ENCODE measurements at places on chromosomes 7 and 10.

DNA sequence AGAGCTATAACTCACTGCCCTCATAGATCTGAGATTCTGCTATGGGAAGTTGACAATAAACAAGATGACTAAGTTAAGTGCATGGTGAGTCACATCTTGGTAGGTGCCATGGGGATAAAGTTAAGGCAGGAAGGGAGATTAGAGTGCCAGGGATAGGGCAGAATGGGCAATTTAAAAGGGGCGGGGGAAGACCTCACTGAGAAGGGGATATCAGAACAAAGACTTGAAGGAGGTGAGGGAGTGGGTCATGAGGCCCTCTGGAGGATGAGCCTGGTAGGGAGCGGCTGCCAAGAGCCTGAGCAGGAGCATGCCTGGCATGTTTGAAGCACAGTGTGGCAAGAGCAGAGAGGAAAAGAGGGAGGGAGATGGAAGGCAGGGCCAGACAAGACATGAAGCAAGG, 34.8 kb upstream of the INMT start:
- DNase-seq = no peak

DNA sequence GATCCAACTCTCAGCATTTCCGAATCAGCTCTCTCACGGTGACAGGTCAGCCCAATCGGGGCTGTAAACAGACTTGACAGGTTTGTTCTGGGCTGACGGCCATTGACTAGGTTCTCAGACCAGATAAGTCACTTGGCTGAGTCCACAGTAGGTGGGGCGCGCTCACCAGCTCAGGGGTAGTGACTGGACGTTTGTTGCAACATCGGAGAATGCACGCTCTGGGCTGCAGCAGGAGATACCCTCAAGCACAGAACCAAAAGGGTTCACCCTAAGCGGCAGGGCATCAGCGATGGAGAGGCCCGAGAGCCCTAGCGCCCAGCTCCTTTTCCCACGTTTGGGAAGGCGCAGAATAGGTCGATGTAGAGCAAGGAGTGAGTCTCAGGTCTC, 1.8 kb downstream of the KLLN start:
- DNase-seq = peak; percentile 73

GRCh38 chr7:3517344-3517743, 216.3 kb downstream of the SDK1 start:
- no peak for DNase-seq

GRCh38 chr10:73239908-73240307, 7.1 kb downstream of the DNAJC9 start:
- DNase-seq = no peak

DNA sequence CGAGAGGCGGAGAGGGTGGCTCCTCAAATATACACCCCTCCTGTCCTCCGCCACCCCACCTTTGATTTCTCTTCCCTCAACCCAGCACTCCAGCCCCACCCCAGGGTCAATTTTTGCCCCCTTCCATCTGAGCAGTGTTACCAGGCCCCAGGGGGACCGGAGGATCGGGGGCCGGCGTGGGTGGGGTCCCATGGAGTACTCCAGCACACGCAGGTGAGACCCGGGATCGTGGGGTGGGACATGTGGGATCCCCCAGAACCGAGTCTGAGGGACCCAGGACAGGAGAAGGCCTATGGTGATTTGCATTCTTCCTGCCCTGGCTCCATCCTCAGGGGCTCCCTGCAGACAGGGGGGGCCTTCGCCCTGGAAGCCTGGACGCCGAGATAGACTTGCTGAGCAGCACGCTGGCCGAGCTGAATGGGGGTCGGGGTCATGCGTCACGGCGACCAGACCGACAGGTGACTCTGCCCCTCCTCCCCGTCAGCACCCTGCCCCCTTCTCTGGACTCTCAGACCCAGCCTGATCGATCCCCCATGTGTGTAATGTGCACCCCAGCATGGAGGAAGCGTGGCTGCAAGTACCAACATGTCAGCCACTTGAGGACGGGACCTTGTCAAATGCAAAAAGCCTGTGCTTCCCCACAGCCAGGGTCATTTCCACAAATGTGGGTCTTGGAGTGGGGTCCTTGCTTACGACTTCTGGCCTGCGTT, 744 bp downstream of the TRIP6 start:
- no peak for DNase-seq

DNA sequence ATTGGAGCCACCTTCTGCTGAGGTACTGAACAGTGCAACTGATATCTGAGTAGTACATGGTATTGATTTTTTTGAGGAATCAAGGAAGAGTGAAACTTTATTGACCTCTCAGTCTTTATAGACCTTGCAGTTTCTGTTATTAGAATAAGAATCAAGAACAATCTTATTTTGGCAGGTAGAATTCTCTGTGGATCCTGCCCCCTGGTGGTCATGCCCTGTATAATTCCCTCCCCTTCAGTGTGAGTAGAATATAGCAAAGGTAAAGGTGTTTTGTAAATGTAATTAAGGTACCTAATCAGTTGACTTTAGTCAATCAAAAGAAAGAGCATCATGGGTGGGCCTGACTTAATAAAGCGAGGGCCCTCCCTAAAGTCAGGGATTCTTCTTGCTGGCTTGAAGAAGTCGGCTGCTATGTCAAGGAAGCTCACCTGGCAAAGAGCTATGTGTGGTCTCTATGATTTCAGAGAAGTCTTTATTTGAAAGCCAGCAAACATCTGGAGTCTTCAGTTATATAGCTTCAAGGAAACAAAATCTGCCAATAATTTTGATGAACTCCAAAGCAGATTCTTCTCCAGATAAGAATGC, 142.8 kb downstream of the LSM5 start:
- no peak for DNase-seq

DNA sequence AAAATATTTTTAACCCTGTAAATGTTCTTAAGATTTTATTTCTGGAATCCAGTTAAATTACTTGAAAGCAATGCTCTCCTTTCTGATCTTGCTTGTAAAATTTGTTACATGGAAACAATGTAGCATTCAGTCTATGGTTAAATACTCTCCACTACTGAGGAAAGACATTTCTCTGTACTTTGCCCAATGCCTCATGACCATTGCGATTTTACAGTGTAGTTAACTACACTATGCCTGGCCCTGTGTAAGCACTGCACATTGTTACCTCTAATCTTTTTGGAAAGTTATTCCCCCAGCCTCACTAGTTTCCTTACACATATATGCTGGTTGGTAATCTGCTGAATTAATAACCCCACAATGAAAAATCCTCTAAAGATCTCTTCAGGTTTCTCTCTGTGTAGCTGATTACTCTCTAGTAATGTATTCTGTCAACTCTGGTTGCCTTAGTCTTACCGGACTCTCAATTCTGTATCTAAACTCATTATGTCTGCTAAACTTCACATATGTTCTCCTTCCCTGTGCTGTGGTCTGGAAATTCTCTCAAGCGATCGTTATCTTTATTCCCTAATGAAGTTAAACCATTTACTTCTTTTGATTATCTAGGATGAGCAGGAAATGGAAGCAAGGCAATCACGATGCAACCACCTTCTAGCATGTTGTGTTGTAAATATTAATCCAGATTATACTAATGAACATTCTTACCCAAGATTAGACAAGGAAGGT, 58.7 kb upstream of the TMEM106B start:
- DNase-seq = peak; percentile 11

- no peak for DNase-seq
Measured at GRCh38 chr7:138431517-138431916, 28.5 kb upstream of the TRIM24 start.

- no peak for DNase-seq
Measured at GRCh38 chr7:130965515-130965914, 231.5 kb upstream of the KLF14 start.

DNA sequence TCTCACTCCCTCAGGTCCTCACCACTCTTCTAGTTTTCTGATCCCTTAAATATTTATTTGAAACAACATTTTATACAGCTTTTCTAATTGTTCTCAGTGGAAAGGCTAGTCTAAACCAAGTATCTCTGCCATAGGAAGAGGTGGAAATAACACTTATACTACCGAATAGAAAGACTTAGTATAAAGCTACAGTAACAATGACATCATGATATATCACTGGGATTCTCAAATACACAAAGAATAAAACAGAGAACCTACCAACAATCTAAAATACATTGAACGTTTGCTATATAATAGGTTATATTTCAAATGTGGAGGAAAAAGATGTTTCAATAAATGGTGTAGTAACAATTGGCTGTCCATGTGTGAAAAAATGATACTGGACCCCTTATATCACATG, 142.9 kb downstream of the KMT2C start:
- no peak for DNase-seq

GRCh38 chr7:93778384-93778783, 112.2 kb downstream of the TFPI2 start:
- DNase-seq = no peak

DNA sequence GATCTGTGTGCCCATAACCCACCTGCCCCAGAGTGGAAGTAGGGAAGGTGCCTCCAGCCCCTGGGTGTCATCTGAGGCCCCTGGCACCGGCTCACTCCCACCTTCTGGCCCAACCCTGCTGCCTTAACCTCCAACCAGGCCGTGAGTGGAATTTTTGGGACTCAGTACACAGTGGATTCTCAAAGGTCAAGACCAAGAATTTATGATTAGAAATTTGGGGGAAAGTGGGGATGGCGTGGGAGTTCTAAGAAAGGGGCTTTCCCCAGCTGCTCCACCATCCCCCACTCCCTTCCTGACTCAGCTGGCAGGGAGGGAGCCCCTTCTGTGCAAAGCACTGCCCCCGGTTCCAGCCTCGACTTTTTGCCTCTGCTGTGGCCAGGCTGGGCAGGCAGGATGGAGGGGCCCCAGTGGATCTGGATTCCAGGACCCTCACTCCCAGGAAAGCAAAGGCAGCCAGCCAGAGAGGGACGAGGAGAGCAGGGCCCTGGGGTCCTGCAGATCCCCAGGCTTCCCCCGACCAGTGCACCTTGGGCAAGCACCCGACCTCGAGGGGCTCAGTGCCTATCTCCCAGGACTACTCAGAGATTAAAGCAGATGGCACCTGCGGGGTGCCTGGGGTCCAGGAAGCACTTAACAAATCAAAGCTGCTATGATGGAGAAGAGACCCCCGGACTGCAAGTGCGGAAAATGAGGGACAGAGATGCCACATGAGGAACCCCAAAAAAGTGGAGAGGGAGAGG, 12.8 kb downstream of the SPOCK2 start:
- DNase-seq = no peak

GRCh38 chr10:35821339-35821911, 179.3 kb upstream of the FZD8 start:
- DNase-seq = no peak

DNA sequence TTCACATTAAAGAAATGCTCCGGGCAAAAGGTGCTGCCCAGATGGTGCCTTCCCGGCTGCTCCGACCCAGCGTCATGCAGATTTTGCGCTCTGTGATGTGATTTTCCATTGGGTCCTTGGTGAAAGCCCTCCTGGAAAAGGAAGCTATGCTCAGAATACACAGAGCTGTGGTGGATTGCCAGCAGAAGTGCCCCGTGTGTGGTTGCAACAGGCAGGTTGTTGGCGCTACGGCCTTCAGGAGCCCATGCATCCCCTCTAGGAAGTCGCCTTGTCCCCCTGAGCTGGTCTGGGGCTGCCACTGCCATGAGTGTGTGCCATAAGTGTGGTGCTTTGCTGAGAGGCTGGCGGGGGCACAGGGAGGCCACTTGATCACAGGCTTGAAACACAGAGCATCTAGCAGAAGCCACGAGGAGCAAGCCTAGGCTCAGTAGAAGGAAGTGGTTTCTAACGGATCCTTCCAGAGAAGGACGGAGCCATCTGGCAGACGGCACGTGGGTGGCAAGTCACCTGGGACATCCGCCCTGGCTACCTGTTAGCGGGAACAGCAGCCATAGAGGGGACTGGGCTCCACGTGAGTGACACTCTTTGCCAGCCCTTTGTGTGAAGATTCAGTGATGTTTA, 210.9 kb downstream of the CUX1 start:
- DNase-seq = no peak

DNA sequence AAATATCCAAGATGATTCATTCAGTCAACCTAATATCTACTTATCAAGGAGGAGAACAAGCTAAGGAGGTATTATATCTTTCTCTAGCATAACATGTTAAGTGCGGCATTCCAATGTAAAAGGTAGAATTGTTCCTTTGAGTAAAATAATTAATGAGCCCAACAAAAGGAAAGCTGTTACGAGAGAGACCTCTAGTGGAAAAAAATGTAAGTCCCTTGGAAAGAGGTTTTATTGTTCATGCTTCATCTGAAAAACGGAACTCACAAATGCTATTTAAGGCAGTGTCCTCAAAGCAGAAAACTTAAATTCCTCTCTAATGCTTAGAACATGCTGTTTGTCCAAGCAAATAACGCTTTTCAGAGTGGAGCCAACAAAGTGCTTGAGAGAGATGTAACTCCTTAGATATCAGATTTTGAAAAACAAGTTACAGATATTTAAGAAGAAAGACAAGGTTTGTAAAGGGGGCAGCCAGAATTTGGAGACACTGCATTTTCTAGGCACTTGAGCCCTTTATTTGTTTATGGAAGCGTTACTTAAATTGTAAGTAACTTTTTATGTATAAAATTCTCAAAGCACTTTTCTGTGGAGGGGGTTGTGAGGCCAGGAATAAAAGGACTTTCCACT, 119.9 kb downstream of the TFEC start:
- DNase-seq = no peak

DNA sequence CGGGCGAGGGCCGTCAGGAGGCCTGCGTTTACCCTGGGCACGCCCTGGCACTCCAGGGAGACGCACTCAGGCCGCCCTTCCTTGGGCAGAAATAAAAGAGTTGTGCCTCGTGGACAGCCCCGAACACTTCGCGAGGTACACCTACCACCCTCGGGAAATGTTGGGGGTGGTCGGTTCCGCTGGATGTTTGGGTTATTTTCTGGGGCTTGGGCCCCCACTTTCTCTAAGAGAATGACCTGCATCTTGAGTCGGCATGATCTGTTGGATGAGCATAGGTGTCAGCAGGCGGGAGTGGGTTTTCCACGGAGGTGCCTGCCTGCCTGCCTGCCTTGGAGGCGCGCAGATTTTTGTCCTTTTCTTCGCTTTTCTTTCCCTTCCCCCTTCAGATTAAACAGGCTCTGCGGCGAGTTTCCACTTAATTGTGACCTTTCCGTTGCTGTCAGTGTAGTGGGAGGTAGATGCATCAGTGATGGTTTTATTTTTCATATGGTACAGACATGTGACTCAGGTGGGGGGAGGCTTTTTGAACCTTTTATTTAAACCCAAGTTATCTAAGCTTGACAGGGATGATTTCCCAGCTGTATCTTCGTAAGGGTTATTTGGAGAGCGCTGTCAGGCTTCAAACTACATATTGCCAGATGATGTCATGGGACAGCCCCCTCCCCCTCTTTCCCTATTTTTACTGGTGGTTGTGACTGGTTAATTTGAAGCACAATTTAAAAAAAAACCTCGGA, 661 bp downstream of the HECTD2 start:
- peak; percentile 25 for DNase-seq

All from HuH-7.5 (cell line).